ENCODE measurements at places on chromosomes 4 and X.

DNA sequence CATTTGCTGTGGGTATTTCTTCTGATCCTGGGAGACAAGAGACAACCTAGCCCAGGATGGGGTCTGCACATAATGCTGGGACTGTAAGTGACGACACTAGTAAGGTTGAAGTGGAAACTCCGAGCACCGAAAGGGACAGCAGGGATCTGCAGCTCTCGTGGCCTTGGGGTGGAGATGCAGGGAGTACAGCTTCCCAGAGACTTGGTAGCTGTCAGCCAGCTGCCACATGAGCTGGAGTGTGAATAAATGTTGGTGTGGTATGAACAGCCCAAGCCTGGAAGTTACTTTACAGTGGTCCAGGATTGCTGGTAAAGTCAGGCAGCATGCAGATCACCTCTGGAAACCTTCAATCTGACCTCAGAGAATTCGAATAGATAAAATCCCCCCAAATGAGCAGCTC, 97.6 kb downstream of the FAM193A start:
- no peak for DNase-seq

GRCh38 chr4:1399508-1400190, 6.6 kb downstream of the NKX1-1 start:
- no peak for DNase-seq

DNA sequence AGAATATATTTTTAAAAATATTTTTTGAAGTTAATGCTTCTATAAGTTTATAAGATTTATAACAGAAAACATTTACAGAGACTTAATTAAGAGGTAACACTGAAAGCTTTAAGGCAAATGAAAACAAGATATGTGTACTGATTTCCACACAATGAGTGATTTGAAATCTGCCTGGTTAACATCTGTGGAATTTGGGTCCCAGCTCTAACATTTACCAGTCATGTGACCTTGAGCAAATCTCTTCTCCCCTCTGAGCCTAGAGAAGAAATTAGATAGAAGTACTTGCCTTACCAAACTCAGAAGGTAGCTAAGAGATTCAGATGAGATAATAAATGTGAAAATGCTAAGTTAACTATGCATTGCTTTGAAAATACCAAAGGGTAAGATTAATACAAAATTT, 458.8 kb upstream of the LCORL start:
- DNase-seq, result no peak

GRCh38 chrX:71107762-71108360, 1.3 kb upstream of the CXorf65 start:
- DNase-seq, result no peak

DNA sequence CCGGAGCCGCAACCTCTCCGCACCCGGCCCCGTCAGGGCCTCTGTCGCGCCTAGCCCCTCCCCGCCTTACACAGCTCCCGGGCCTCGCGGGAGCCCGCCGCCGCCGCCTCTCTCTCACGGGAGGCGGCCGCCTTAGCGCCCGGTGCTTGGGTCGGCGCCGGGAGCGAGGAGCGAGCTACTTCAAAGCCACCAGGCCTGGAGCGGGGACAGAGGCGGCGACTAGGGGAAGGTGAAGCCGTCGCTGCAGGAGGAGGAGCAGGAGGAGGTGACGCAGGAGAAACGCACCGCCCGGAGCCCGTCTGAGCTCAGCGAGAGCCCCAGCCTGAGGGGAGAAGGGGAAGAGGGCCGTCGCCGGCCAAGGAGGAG, 250 bp downstream of the USP9X start:
- peak; percentile 45 for DNase-seq

GRCh38 chrX:46873746-46874145, 36.9 kb downstream of the RP2 start:
- no peak for DNase-seq

- no peak for DNase-seq
Observed at GRCh38 chr4:92618968-92619367, 315.2 kb downstream of the GRID2 start.

- DNase-seq, result peak; percentile 60
Observed at GRCh38 chr4:6546681-6547447, 28.1 kb upstream of the MAN2B2 start.

DNA sequence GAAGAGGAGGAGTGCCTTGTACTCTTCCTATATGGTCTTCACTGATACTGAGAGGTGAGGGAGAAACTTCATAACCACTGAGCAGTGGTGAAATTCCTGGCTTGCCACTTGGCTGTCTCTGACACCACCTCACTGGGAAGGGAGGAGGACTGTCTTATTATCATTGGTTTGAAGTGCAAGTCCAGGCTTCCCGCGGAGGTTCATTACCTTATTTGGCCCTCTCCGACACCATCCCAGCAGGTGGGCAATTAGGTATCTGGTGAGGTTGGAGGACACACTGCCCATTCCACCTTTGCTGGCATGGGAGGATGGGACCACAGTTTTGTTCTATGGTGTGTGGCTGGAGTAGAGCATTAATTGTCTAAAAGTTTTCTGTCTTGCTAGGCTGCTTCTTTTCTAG, 206.1 kb downstream of the LHFPL1 start:
- no peak for DNase-seq

DNA sequence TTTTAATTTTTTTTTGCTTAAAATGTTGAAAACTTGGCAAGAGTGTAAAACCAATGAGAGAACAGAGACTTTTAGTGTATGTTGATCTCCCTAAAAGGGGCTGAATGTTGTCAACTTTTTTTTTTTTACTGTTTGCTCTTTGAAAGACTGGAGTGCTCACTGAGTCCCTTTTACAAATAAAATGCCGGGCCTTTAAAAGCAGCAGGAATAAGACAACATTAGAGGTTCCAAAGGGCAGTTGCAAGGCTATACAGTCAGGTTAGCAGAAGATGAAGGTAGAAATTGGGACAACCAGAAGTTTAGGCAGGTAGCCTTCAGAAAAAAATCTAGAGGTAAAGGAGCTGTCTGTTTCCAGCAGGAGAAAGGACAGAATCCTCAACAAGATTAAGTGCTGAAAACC, 132.5 kb upstream of the HTR2C start:
- DNase-seq, result no peak

DNA sequence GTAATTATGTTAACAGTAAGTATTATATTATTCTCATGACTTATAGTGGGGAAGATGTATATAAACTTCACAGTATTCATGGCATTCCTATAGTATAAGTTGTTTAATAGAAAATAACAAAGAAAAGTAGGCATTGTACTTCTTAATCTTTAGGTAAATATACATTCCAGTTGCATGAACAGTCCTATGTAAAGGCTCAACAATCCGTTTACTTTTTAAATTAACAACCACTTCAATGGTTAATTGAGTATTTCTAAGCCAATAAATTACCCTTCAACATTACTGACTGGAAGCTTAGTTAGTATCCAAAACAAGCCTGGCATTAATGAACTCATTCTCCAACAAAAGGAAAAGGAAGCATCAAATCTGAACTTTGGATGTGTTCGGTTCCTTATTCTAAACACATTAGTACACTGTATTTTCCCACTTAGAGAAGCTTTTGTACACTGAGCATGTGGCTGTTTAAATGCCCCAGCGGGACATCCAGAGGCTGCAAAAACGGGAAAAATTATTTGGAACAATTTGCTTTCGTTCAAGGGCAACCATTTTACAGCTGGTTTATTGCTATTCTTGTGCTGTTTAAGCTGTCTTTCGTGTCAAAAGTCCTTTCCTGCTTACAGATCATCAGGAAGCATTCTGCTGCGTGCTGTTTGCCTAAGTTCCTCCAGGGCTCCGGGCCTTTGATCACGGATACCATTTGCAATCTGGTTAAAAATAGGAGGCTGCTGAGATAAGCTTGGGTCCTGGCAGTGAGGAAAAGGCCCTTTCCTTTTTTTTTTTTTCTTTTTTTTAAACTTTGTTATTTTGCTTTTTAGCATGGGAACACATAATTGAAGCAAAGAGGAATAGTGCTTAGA, 460.3 kb downstream of the SPRY1 start:
- no peak for DNase-seq

Measured in MM.1S (cell line).